ENCODE measurements at places on chromosomes 2 and 18.

- no peak for DNase-seq
These were observed 9.4 kb downstream of the MAP3K19 start for GRCh38 chr2:135037831-135038230.

- no peak for DNase-seq
These were observed 51.7 kb downstream of the LONRF2 start for GRCh38 chr2:100270381-100271146.

GRCh38 chr18:34821669-34822210, 111.6 kb downstream of the DTNA start:
- DNase-seq, result no peak

DNA sequence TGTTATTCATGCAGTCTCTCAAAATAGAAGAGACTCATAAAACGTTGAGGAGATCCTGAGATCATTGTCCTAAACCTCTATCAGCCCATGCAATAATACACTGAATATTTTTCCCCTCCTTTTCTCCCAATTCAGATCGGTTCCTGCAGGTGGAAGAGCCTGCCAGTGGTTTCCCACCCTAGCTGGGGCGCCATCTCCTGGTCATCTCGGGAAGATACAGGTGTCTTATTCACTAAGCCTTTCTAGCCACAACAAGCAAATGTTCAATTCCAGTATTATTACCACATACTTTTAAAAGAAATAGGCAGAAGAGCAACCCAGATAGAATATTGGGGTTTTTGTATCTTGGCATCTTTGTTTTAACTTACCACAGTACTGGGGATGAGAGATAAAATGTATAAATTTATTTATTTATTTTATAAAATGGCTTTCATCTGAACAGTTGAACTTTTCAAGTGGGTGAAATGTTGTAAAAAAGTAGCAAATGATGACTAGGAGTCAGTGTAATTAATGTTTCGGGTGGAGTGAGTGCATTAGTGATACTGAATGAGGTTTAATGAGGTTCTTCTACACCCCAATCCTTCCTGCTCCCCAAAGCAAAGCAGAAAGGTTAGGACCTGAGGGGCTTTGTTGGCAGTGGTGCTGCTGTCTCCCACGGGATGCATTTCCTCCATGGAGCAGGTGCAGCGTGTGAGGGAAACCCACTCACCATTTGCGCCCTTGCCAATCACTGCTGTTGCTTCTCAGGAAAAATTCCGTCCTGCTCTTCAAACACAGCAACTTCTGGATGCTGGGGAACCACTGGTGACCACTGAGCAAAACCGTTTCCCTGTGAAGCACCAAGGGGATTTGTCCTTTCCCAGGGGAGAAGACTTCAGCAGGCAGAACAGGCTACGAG, 147.1 kb upstream of the FHL2 start:
- DNase-seq, result peak; percentile 20

- no peak for DNase-seq
These were observed 545 bp downstream of the GLI2 start for GRCh38 chr2:120736202-120736623.

- no peak for DNase-seq
These were observed 249.3 kb upstream of the MYT1L start for GRCh38 chr2:2580341-2580740.

GRCh38 chr2:195590861-195591205, 66.2 kb upstream of the SLC39A10 start:
- DNase-seq, result no peak

- no peak for DNase-seq
These were observed 222.6 kb upstream of the ST6GAL2 start for GRCh38 chr2:107108556-107108955.

DNA sequence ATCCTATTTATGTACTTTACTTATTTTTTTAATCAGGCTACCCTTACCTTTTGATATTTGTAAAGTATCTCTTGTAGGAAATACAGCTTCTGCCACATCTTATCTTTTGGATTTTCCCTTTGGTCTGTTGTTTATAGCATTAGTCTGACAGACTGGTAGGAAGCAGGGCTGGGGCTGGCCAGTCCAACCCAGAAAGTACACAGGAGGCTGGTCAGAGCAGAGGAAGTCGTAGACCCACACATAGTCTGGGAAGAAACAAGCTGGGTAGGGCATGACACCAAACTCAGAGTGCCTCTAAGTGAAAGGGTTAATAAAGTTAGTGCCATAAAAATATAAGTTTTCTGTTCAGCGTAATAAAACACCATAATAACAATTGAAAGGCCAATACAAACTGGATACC, 51.7 kb downstream of the BOLA3 start:
- DNase-seq, result no peak

DNA sequence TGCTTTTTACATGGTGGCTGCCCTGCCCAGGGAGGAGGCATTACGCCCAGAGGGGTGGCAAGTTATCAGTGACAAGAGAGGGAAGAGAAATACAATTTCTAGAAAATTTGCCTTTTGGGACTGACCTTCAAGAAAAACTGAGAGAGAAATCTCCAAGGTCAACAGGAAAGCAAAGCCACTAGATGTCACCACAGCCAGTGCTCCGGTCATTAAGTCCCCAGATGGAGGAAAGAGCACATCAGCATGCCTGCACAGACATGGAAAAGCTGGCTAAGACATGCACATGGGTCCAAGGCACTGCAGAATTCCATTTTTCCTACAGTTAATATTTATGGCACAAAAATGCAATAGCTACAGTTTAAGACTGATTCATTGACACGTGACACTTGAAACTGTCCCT, 21.0 kb downstream of the FHL2 start:
- DNase-seq, result no peak

DNA sequence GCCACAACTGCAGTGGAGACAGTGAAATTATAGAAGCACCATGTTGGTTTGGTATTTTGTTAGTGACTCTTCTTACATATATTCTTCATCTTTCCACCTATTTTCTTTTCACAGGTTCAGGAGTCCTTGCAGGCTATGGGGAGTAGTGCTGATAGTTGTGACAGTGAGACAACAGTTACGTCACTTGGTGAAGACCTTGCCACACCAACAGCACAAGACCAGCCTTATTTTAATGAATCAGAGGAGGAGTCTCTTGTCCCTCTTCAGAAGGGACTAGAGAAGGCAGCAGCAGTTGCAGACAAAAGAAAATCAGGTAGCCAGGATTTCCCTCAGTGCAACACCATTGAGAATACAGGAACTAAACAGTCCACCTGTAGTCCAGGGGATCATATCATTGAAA, 23.6 kb downstream of the ITPRID2 start:
- DNase-seq, result no peak

- DNase-seq, result no peak
These were observed 135.2 kb upstream of the RBMS1 start for GRCh38 chr2:160628811-160629210.

- no peak for DNase-seq
These were observed 12.1 kb downstream of the FAM168B start for GRCh38 chr2:131081190-131081589.

- DNase-seq, result no peak
These were observed 260.6 kb downstream of the TWIST2 start for GRCh38 chr2:239108459-239108858.

GRCh38 chr2:214674278-214674677, 135.2 kb downstream of the BARD1 start:
- DNase-seq, result no peak

- DNase-seq, result no peak
These were observed 55.0 kb upstream of the MCFD2 start for GRCh38 chr2:46970334-46971288.

DNA sequence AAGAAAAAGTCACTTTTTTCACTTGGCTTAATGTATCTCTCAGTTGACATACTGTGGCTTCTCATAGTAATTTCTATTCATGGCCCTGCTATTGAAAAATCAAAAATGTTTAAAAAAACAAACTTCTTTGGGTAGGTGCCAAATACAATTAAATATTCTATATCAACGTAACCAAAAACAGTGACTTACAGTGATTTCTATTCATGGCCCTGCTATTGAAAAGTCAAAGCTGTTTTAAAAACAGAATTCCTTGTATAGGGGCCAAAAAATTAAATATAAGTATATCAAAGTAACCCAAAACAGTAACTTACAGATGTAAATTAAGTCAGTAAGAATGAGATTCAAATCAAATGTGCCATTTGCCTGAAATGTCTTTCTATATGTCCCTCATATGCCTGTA, 31.4 kb upstream of the CD302 start:
- DNase-seq, result no peak

DNA sequence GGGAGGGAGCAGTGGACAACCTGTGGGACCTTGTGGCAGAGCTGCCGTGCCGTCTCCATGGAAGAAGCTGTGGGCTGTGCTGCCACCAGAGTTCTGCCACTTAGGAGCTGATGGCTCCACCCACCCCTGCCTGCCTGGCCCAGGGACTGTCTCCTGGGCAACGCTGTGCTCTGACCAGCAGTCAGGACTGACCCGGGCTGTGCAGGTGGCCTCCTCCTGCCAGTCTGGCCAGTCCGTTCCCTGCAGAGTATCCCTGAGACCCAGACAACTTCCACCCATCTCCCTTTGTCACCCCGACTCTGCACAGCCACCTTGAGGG, 12.8 kb downstream of the ASIC4 start:
- DNase-seq, result no peak

DNA sequence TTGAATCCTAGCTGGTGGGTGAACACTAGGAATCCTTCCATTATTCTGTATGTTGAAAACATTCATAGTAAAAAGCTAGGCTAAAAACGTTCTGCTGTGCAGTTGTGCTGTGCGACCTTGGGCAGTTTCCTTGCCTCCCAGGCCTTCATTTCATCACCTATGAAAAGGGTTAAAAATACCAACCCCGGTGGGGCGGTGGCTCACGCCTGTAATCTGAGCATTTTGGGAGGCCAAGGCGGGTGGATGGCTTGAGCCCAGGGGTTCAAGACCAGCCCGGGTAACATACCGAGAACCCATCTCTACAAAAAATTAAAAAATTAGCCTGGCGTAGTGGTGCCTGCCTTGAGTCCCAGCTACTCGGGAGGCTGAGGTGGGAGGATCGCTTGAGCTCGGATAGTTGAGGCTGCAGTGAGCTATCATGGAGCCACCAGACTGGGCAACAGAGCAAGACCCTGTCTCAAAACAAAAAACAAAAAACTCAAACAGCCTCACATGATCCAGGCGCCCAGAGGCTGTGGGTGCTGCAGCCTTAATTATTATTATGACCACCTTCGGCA, 2.9 kb upstream of the RRM2 start:
- no peak for DNase-seq

- peak; percentile 52 for DNase-seq
These were observed 1.1 kb downstream of the HK2 start for GRCh38 chr2:74834792-74835755.

- no peak for DNase-seq
These were observed 747.4 kb upstream of the SLC8A1 start for GRCh38 chr2:41199334-41199733.

GRCh38 chr2:187593697-187594096, 39.5 kb upstream of the TFPI start:
- no peak for DNase-seq

DNA sequence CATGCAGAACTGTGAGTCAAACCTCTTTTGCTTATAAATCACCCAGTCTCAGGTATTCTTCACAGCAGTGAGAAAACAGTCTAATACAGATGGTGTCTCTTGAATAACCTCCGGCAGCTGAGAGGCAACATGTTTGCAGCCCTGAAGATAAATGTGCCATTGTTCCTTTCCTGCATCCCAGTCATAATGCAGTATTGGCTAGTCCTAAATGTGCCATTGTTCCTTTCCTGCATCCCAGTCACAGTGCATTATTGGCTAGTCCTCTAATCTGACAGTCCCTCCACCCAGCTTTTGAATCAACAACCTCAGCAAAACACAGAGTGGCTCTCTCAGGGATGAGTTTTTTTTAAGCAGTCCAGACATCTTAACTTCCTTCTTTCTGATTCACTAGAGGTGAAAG, 550.7 kb downstream of the RIT2 start:
- no peak for DNase-seq

GRCh38 chr18:28511413-28511821, 334.5 kb upstream of the CDH2 start:
- DNase-seq, result no peak

- DNase-seq, result no peak
These were observed 19.1 kb upstream of the ARHGAP25 start for GRCh38 chr2:68715353-68716041.

- DNase-seq, result no peak
These were observed 25.9 kb downstream of the DPP10 start for GRCh38 chr2:114468343-114468742.

- no peak for DNase-seq
These were observed 43.9 kb upstream of the RAPH1 start for GRCh38 chr2:203578759-203579643.

- DNase-seq, result no peak
These were observed 826.4 kb downstream of the SOCS6 start for GRCh38 chr18:71115261-71115660.

DNA sequence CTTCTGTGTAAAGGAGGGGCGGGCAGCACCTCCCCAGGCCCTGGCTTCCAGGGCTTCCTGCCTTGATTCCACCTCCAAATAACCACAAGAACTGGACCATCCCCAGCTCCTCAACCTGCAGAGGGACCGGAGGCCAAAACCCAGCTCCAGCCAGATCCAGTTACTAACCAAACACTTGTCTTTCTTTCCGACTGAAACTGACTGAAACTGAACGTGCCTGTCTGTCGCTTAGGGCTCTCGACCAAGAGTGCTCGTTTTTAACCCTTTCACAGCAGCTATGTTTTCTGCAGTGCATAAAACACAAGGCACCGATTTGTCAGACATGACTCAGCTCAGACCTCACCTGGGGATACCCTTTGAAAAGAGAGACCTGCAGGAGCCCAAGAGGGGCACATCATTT, 249.9 kb upstream of the SIX2 start:
- DNase-seq, result no peak

DNA sequence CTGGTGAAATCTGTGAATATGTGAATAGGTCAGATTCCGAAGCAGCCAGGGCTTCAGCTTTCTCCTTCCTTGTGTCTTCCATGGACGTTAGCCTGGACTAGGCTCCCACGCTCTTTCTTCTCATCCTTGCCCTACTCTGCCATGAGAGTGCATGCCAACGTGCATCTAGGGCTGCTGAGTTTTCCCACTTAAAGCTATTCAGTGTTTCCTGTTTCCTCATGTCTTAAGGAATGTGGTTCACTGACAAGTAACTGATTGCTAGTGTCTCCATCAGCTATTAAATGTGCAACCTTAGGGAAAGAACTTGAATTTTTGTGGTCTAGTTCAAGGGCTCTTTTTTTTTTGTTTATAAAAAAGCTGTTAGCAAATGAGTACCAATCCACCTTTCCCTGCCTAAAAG, 642.3 kb upstream of the LINC00305 start:
- no peak for DNase-seq

- DNase-seq, result no peak
These were observed 87.2 kb upstream of the ZEB2 start for GRCh38 chr2:144607099-144607498.

- DNase-seq, result no peak
These were observed 312.3 kb upstream of the PKDCC start for GRCh38 chr2:41735476-41735875.

DNA sequence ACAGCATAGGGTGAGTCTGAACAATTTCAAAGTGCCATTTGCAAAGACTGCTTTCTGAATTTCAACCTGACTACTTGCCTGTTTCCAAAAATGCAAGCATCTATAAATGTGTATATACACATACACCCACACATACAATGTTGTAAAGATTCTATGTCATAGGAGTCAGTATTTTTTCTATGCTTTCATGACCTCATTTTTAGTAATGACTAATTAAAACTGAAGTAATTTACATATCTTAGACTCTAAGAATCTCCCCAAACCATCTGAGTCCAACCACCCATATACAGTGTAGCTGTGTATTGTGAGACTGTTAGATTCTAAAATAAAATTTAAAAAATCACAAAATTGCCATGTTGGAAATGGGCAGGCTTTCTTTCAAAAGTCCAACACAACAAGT, 162.0 kb upstream of the STK17B start:
- DNase-seq, result no peak

- no peak for DNase-seq
These were observed 43.3 kb downstream of the SOX11 start for GRCh38 chr2:5735521-5735861.

GRCh38 chr2:239729151-239729550, 296.0 kb downstream of the NDUFA10 start:
- DNase-seq, result no peak

Measured in activated CD8-positive, alpha-beta memory T cell treated with anti-CD3 and anti-CD28 coated beads for 4 hours (primary cell).